Activated naive CD8-positive, alpha-beta T cell treated with anti-CD3 and anti-CD28 coated beads, Interleukin-2, amount 50 U/mL, for 16 hours (primary cell): ENCODE measurements at places on chromosomes 12 and 14.

DNA sequence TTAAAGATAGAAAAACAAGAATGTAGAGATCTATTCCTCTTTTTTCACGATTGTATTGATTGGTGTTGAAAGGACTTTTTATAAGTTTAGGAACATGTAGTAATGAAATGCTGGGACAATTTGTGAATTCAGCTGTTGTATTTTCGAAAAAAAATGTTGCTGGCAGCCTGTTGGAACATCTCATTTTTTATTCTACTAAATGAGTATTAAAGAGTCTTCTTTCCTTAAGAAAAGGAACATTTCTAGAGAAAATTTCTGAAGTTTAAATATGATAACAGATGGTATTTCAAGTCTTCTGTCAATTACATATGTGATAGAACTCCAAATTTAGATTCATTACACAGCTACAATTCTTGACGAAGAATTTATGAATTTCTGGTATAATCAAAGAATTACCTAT, 189.6 kb downstream of the TMEM117 start:
- DNase-seq: no peak

DNA sequence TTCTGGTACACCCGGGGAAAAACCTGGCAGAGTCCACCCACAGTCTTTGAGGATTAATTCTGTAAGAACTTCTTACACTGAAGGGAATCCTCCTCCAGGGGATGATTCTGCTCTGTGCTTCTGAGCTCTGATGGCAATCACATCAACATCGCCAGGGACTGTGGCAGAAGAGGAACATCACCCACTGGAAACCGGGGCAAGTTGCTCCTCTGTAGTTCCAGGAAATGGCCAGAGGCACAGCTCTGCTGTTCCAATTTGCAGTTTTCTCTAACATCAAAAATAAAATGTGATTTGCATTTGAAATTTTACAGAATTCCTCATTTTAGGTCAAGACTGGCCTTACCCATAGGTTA, 207.6 kb downstream of the DAD1 start:
- DNase-seq: no peak

- no peak for DNase-seq
Measured at GRCh38 chr14:68580096-68580645, 212.7 kb downstream of the ZFP36L1 start.

- no peak for DNase-seq
Measured at GRCh38 chr14:37972941-37973887, 234.5 kb upstream of the SSTR1 start.

DNA sequence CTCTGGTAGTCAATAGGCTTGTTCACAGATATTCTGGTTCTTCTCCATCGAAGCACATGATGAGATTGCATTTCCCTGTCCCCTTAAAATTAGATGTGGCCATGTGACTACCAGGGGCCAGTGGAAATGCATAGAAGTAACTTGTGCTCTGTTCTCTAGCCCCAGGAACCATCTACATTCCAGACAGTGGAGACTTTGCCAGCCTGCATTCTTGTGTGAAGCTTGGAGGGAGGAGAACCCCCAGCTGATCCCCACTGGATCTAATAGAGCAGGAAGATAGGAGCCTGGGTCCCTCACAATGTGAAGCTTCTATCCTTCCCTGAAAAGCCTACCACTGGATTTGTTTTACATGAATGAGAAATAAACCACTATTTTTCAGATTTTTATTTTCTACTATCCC, 130.1 kb downstream of the KITLG start:
- no peak for DNase-seq

- no peak for DNase-seq
Measured at GRCh38 chr12:50297027-50297426, 13.7 kb upstream of the LIMA1 start.

DNA sequence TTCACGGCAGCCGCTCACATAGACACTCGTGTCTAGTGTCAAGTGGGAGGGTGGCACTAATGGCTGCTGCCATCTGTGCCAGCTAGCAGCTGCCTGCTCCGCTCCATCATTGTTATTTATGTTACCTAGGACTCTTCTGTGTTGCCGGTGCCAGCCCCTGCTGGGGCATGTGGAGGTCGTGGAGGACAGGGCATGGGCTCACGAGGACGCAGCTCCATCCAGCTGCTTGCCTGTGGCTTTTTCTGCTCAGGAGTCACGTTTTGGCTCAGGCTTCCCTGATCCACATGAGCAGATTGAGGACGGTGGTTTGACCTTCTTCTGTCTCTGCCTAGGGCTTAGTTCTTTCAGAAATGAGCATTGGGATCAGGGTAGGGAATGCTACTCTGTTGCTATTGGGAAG, 31.2 kb downstream of the TPCN1 start:
- DNase-seq: no peak

DNA sequence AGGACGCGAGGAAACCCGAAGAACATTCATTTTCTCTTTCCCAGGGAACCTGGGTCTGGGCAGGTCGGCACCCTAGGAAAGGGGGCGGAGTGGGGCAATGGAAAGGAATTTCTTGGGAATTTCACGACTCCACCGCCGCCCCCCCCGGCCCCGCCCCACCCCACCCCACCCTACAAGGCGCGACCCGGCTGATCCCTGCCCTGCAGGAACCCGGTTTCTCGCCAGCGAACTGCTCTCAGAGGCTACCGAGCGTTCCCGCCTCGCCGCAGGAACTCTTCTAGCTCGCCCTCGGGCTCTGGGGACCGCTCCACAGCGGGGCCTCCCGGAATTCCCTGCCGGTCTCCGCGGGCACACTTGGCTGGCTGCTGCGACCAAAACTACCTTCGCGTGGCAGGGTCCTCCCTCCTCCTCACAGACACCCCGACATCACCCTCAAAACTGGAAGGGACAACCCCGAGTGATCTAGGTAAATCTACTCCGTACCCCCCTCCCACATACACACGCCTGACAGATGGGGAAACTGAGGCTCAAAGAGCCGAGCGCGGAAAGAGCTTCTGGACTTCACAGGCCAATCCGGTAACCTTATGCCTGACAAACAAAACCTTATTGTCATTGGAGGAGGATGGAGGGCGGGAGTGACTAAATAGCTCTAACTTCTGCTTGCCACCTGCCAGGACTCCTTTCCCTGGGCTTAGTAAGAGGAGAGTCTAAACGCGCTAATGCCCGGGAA, 785 bp upstream of the ACTN1 start:
- DNase-seq: no peak

DNA sequence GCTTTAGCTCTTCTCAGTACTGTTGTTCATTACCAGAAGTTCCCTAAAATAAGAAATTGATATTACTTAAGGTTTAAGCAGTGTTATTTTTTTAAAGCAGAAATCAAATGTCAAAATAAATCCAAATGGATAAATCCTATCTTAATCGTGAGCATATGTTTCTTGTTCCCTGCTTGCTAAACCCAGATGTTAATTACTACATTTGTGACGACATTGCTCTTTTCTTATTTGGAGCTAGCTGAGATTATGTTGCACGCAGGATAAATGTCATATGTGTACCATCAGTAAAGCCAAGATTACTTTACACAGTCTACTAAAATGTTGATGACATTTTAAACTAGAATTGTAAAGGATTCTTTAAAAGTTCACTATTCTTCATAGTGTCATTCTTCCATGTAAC, 157.5 kb downstream of the PLCZ1 start:
- no peak for DNase-seq

- DNase-seq: no peak
Measured at GRCh38 chr14:99574099-99574880, 29.7 kb downstream of the CCDC85C start.

DNA sequence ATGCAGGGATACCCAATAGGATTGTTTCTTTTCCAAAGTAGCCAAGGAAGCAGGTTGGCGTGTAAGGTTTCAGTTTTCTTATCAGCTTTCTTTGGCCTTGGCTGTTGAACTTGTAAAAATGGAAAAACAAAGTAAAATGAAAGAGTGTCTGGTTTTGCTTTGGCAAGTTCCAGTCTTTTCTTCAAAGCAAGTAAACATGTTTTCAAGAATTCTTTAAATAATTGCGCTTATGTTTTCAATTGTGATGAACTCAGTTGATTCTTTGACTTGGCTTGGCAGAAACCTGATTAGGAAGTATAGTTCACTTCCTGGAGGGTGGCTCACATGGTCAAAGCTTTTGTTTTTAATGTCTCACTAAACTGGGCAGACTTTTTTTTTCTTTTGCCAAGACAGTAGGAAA, 112.2 kb upstream of the USP44 start:
- DNase-seq: no peak

DNA sequence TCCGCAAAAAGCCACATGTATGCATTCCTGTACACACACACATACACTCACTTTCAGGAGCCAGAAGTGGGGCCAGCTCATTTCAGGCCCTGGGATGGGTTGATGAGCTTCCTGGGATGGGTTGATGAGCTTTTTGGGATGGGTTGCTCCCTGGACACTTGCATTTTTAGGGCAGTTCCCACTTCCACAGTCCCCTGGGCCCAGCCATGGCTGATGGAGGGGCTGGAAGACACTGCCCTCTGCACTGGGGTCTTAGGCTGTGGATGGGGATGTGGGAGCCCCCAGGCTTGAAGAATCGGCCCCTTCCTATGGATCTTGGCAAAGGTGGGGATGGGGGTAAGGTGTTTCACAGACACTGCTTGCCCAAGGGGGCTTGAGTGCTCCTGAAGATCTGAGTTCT, 12.7 kb downstream of the ACVRL1 start:
- DNase-seq: no peak

DNA sequence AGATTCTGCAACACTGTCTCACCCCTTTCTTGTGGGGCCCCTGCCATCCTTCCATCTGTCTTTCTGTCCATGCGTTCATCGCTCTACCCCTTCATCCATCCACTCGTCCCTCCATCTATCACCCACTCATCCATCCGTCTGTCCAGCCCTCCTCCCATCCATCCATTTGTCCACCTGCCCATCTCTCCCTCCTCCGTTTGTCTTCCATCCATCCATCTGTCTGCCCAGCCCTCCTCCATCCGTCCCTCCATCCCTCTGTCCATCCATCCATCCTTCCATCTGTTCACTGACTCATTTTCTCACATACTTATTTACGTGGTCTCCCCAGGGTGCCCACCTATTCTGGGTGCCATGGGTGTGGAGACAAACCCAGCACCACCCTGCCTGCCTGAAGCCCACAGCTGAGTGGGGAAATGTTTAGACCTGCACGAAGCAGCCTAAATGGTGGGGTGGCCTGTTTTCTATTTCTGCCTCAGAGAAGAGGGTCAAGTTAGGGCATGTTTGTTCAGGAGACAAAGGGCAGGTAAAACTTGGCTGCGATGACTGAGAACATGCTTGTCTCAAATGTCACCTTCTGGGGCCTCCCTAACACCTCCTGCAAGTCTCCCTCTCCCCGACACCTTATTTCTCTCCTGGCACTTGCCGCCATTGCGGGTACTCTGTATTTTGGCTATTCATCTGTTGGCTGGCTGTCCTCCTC, 2.8 kb upstream of the SLC25A47 start:
- DNase-seq: no peak

- DNase-seq: no peak
Measured at GRCh38 chr12:122399592-122400373, 22.7 kb downstream of the CLIP1 start.

DNA sequence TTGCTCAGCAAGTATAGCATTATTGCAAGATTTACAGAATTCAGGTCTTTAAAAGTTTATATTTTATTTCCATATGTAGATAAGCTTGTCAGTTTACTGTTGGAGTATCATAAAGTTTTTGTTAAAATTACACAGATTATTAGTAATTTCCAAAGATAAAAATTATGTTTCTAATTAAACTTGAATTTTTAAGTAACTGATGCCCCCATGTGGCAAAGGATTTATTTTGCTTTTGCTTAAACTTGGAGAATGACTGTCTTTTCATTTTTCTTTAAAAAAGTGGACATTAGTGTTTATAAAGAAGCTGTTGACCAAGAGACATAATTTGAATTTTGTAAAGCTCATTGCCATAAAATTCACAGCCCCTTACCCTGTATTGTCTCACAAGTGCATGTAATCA, 45.8 kb downstream of the ETNK1 start:
- no peak for DNase-seq

GRCh38 chr12:57902478-57902969, 38.8 kb upstream of the ATP23 start:
- DNase-seq: no peak

GRCh38 chr14:68663385-68664076, 129.3 kb downstream of the ZFP36L1 start:
- no peak for DNase-seq

DNA sequence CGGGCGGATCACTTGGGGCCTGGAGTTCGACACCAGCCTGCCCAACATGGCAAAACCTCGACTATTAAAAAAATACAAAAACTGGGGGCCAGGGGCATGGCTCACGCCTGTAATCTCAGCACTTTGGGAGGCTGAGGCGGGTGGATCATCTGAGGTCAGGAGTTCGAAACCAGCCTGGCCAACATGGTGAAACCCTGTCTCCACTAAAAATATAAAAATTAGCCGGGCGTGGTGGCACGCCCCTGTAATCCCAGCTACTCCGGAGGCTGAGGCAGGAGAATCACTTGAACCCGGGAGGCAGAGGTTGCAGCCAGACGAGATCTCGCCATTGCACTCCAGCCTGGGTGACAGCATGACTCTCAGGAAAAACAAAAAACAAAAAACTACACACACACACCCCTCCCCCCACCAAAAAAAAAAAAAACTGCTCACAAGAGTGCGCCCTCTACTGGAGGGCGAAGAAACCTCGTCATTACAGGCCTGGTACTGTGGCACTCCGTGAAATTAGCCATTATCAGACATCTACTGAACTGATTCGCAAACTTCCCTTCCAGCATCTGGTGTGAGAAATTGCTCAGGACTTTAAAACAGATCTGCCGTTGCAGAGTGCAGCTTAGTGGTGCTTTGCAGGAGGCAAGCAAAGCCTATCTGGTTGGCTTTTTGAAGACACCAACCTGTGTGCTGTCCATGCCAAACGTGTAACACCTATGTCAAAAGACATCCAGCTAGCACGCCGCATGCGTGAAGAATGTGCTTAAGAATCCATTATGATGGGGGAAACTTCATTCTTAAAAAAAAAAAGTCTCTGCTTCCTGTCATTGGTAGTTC, 7.7 kb downstream of the PPP1R3E start:
- peak; percentile 16 for DNase-seq

- DNase-seq: no peak
Measured at GRCh38 chr12:112524676-112525425, 106.1 kb downstream of the PTPN11 start.

DNA sequence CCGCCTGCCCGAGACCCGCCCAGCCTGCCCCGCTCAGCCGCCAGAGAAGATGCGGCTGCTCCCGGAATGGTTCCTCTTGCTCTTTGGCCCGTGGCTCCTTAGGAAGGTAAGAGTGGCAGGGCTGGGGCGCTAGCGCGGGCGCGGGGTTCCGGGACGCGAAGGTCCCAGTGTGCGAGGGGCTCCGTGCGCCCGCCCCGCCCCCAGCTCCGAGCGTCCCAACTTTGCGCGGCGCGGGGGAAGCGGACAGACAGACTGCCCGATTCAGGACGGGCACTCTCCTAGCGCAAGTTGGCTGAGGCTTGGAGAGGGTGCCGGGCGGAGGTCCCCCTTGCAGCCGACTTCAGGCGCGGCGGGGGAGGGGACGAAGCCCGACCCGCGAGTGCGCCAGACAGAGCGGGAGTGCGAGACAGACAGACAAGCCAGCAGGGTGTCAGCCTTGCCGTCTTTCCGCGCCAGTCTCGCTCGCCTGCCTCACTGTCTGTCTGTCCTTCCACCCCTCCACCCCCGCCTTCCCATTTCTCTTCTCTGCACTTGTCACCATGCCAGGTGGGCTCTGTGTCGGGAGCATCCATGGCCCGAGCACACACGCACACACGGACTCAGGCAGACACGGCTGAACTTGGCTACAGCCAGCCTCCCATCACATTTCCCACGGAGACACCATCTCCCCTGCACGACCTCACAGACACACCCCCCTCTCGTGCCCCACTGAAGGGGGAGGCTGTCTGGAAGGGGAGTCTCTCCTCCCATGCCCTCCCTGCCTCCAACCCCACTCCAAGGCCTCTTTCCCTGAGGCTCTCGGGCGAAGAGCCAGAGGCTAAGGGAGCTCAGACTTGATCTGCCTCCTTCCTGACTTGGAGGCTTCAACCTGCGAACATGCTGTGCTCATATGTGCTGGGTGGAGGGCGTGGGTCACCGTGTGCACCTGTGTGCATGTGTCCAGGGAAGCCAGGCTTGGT, 606 bp downstream of the NXPH4 start:
- no peak for DNase-seq
